Activated gamma-delta T cell (primary cell): ENCODE measurements at places on chromosomes 12 and 14.

- DNase-seq = no peak
Observed at GRCh38 chr12:12492547-12492946, 70.1 kb downstream of the DUSP16 start.

DNA sequence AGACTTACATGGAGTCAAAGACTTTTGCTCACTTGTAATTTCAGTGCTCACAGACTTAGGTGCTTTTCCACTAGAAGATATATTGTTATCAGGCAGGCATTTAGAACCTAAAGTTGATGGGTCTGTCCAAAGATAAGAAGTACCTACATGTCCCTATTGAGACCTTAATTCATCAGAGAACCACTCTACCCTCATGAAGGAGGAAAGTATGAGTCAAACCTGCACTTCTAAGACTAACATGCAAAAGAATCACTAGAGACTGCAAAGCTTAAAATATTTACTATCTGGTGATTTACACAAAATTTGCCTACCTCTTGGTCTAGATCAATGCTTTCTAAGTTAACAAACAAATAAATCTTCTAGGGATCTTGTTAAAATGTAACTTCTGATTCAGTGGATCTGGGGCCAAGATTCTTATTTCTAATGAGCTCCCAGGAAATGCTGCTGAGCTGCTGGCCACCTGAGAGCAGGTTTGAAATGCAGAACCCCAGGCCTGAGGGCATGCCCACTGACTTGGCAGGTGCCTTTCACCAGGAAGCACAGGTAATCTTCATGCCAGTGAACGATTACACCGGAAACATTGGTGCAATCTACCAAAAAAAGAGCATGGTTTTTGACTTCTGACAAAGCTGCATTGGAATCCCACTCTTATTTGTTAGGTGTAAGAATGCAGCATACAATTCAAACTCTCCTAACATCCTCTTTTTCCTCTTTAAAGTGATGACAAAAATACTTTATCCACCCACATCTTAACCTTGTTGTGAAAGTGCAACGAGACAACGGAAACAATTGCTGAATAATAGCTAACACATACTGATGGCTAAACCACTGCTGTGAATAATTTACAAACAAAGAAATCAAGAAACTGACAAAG lies 214.2 kb downstream of the ADAMTS20 start:
- DNase-seq = no peak

- no peak for DNase-seq
Observed at GRCh38 chr12:99558109-99558508, 89.4 kb upstream of the GARIN6 start.

GRCh38 chr14:47278233-47278842 lies 397.1 kb downstream of the MDGA2 start:
- DNase-seq = no peak

GRCh38 chr14:52318062-52318461 lies 4.0 kb downstream of the PTGER2 start:
- DNase-seq = no peak

DNA sequence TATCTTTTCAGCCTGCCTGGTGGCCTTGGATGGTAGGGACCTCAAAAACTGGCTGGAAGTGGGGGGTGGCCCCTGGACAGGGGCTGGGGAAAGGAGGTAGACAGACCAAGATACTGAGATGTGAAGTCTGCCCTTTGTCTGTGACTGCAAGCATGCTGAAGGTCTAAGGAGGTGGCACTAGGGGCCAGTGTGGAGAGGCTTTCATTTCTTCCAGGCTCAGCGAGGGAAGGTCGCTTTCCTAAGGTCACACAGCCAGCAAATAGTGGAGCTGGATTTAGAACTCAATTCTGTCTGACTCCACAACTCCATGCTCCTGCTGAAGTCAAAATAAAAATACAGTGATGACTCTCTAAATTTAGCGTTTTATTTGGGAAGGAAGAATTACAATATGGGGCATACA lies 11.3 kb upstream of the PLBD2 start:
- no peak for DNase-seq

DNA sequence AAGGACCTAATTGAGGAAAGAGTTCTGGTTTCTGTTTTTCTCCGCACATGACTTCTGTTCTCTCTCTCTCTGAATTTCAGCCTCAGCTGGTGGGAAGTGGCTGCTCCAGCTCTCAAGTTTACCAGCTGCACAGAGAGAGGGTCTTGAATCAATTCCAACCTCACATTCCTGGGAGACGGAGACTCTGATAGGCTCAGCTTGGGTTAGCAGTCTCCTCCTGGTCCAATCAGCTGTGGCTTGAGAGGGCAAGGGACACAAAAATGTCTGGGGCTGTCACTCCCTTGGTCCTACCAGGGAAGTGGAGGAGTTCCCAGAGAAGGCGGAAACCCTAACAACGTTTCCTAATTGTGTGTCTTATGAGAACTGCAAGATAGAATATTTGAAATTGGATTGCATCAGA lies 7.0 kb downstream of the CCDC63 start:
- DNase-seq = no peak

DNA sequence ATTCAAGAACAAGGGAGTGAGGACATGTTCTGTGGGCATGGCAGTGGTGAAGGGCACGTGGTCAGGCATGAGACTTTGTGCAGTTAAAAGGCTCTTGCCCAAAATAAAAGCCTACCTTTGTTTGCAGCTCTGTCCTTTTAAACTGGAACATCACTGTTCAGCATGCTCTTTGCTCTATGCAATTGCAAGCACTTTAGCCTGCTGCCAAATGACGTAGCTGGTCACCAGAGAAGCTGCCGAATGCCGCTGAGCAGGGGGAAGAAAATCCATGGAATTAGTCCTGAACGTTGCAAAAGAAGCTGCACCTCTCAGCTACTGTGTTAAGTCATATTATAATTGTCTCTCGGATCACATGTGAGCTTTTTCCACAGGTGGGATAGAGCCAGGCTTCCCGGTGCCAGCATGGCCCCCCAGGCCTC lies 176.3 kb upstream of the DIO2 start:
- DNase-seq = no peak

- no peak for DNase-seq
Observed at GRCh38 chr12:29980304-29980703, 196.6 kb upstream of the TMTC1 start.
